Memory B cell (primary cell): ENCODE measurements at places on chromosomes 2 and 18.

- DNase-seq = no peak
These were observed 131.3 kb downstream of the INHBB start for GRCh38 chr2:120477198-120477597.

DNA sequence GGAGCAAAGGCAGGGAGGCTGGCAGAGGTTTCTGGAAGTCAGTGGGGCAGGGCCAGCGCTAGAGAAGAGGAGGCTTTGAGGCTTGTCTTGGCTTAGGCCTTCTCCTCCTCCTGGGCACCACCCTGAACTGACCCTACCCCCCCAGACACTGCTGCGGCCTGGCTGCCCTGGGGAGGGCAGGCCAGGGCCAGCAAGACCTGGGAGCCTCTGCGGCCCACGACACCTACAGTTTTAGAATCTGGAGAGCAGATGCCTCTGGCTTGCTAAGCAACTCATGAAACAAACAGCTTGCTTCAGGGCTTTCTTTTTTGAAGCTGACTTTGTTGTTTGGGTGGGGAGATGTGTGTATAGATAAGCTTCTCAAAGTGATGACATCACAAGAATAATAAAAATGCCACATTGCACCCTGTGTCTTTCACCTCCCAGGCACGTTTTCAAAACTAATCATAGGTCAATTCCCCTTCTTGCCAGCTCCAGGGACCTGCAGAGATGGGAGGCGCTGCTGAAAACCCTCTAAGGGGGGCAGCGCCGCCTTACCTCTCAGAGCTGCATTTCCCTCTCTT, 46.2 kb upstream of the SMAD7 start:
- DNase-seq = no peak

GRCh38 chr2:54122939-54123338, 7.5 kb downstream of the ACYP2 start:
- DNase-seq = no peak

DNA sequence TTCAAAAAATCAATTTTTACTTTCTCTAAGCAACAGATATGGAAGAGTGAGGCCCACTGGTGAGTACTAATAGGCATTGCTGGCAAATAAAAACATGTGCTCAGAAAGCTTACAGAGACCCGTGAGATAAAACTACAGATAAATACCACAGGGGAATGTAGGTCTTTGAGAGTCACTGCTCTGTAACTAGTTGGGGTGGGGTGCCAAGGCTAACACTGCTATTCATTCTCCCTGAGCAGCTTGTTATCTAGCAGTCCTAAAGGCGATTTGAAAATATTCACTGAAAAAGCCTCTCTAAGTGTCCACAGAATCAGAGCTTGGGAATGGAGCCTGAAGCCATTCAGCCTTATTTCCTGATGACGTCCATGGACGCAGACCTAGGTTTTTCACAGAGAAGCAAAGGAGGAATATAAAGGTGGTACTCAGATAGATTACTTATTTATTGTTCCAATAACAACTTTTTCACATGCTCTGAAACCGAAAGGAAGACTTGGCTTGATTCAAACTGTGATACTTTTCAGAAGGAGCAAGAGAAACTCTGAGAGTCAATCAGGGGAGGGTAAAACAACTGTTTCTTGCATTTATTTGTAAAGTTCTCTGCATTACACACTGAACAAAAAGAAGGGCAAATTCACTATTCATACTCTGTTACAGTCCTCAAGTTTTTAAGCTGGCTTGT, 188.4 kb downstream of the PPP1R1C start:
- DNase-seq = no peak

DNA sequence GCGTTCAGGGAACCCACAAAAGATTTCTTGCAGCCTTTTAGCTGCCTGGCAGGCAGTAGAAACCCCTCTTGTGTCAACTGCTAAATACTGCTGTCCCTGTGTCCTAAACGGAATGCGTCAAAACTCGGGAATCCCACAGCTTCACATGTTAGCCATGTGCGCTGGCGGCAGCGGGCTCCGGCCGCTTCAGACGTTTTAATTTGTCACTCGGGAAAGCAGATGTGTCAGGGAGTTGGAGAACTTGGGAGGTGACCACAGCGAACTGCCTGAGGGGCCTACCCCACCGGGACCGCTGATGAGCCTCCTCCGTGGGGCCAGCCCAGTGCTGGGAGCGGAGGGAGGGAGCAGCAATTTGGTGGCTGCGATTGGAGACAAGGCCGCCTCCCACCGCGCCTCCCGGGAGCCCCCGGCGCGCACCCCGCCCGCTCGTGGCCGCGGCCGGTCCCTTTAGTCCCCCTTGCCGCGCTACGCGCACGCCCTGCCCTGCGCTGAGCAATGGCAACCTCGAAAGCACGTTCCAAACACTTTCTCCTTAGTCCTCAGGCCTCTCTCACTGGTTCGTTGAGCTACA, 146.1 kb upstream of the SATB2 start:
- no peak for DNase-seq

GRCh38 chr2:159399716-159400415, 113.4 kb upstream of the WDSUB1 start:
- DNase-seq = no peak

GRCh38 chr2:26980971-26981370, 10.5 kb downstream of the MAPRE3 start:
- no peak for DNase-seq

- no peak for DNase-seq
These were observed 11.4 kb downstream of the ARL6IP6 start for GRCh38 chr2:152729844-152730243.

GRCh38 chr2:68274022-68274421, 21.7 kb upstream of the PPP3R1 start:
- no peak for DNase-seq

GRCh38 chr2:240989451-240990265, 8.8 kb upstream of the SNED1 start:
- no peak for DNase-seq

GRCh38 chr2:196322973-196323810, 151.8 kb upstream of the STK17B start:
- DNase-seq = no peak

DNA sequence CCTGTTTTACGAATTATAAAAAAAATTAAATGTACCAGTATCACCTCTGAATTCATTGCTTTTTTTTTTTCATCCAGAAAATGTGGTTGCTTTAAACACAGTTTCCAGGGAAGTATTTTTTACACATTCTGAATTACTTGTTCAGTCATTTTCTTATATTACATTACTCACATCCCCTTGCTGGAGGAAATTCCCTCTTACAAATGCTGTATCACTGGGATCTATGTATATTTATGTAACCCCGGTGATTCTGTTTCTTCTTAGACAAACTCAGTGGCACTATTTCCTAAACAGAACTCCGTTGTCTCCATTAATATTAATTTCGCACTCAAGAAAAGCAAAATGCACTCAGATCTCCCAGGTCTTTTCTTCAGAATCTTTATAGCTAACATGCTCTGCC, 1078.5 kb upstream of the ZEB2 start:
- no peak for DNase-seq
